ENCODE measurements at places on chromosomes 5 and 9. TPM values are rescaled to one million over a fixed set of nuclear protein-coding genes. Genes with fewer than 3 reads are reported as not detected.

SMC5 gene
- total RNA-seq: 15.3 TPM

QRFP gene
- not detected for total RNA-seq

ASPN gene
- not detected for total RNA-seq

MOB3B gene
- 0.56 TPM for total RNA-seq

CBY3 gene
- total RNA-seq: 0.18 TPM

CLIC3 gene
- total RNA-seq: not detected

TPM2 gene
- 899 TPM for total RNA-seq

PDGFRB gene
- total RNA-seq: 4.2 TPM

BTNL8 gene
- not detected for total RNA-seq

TCOF1 gene
- total RNA-seq: 46.0 TPM

ROR2 gene
- 36.7 TPM for total RNA-seq

INSL6 gene
- not detected for total RNA-seq

NCBP1 gene
- total RNA-seq: 26.6 TPM

PCDHGC5 gene
- total RNA-seq: 0.74 TPM

RALGPS1 gene
- 16.1 TPM for total RNA-seq

UTP15 gene
- 11.8 TPM for total RNA-seq

FGF10 gene
- total RNA-seq: 60.0 TPM

TMEM245 gene
- total RNA-seq: 88.1 TPM

MEF2C gene
- 95.3 TPM for total RNA-seq

ARL14EPL gene
- total RNA-seq: not detected

SPACA9 gene
- 6.4 TPM for total RNA-seq

UBE2QL1 gene
- 5.9 TPM for total RNA-seq

SIT1 gene
- total RNA-seq: not detected

SPATA31E1 gene
- total RNA-seq: not detected

FUT7 gene
- total RNA-seq: not detected

ADCY2 gene
- 2.2 TPM for total RNA-seq

NR2F1-AS1 gene
- 0.45 TPM for total RNA-seq

SV2C gene
- total RNA-seq: 0.24 TPM

IFNA10 gene
- total RNA-seq: not detected

MRPL36 gene
- total RNA-seq: 101 TPM
